ENCODE measurements at places on chromosomes 4 and X.

- no peak for DNase-seq
Observed at GRCh38 chrX:9948406-9948805, 18.8 kb upstream of the CLDN34 start.

- DNase-seq = no peak
Observed at GRCh38 chrX:39985071-39985470, 112.7 kb downstream of the BCOR start.

GRCh38 chr4:42515156-42515884, 118.0 kb downstream of the SHISA3 start:
- DNase-seq = no peak

GRCh38 chrX:15151267-15152186, 118.4 kb downstream of the ASB9 start:
- no peak for DNase-seq

GRCh38 chrX:46381630-46382029, 163.6 kb downstream of the ZNF674 start:
- no peak for DNase-seq

DNA sequence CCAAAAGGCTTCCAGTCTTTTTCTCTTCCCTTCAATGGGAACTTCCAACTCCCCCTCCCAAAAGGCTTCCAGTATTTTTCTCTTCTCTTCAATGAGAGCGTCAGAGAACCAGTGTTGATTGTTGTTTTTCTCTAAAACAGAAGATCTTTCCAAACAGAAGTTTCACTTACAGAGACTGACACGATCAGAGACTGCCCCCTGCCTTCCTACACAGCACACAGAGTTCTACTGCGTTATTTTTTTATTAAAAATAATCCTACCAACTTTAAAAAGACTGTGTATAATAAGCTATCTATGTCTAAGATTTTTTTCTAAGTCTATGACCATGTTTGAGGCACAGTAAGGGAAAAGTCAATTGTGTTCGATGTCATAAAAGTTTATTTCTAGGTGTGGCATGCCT, 3.5 kb upstream of the HTR2C start:
- no peak for DNase-seq
